ENCODE measurements at places on chromosomes 13 and 19.

GRCh38 chr13:38803531-38803930 is 116.7 kb downstream of the FREM2 start:
- no peak for DNase-seq

DNA sequence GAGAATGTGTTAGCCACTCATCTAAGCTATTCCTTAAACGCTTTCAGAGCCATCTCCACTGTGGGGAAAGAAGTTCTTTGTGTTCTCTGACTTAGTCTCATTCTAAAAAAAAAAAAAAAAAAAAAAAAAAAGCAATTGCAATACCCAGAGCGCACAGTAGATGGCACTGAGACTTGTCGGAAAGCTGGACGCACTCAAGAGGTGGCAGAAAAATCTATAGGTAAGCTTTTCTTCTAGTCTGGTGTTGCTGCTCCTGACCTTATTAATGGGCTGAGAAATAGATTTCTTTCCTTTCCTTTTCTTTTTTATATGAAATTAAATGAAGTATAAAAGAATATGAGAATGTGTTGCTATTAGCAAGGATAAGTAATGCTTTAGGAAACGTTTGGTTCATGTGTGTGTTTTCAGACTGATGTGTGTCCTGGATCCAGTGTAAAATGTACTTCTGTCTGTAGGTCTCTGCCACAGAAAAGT is 4.7 kb upstream of the GJB2 start:
- DNase-seq = peak; percentile 47

DNA sequence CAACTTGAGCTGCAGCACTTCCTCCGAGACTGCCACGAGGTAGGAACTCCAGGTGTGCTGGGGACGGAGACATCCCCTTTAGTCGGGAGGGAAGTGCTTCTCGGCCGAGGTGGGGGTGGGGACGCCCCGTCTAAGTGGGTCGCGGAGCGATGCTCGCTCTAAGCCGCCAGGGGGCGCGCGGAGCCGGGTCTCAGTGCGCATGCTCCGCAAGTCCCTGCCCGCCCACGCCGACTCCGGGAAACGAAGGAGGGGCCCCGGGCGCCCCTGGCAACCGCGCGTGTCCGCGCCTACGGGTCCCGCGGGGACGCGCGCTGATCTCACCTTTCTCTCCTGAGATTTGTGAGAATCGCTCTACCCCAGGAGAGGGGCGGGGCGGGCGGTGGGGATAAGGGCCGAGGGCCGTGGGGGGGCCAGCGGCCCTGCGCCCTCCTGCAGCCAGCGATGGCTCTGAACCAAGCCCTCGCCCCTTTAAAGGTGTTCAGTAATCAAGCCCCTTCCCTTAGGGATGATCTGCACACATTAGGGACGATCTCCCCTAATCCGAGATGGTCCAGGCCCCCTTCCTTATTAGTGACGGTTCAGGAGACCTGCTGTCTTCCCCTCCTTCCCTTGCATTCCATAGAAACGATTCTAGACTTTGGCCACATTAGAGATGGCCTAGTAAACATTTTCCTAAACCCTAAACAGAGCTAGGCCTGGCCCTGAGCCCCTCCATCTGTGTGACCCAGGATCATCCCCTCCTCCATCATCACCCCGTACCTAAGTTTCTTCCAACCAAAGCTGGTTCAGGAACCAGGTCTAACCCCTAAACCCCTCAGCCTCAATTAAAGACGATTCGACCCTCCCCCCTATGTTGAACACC is 47.3 kb upstream of the SHKBP1 start:
- peak; percentile 91 for DNase-seq

- no peak for DNase-seq
Measured at GRCh38 chr13:109738298-109738746, 48.1 kb downstream of the IRS2 start.

DNA sequence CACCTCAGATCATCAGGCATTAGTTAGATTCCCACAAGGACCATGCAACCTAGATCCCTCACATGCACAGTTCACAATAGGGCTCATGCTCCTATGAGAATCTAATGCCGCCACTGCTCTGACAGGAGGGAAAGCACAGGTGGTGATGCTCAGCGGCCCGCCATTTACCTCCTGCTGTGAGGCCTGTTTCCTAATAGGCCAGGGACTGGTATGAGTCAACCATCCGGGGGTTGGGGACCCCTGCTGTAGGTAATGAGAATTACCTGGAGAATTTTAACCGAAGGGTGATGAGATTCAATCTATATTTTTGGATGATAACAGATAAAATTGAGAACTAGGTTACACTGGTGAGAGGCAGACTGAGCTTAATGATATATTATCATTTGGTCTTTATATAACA is 101.4 kb downstream of the LACC1 start:
- no peak for DNase-seq

- DNase-seq = peak; percentile 96
Measured at GRCh38 chr19:45691516-45692186, at the start of gene SNRPD2. Gene SNRPD2 (minus strand): TSS chr19:45691953. CDS start chr19:45691888, 65 bp downstream.

- no peak for DNase-seq
Measured at GRCh38 chr13:105641121-105641520, 894.3 kb downstream of the EFNB2 start.

GRCh38 chr13:112057736-112058518 is 9.0 kb upstream of the SOX1 start:
- no peak for DNase-seq

- DNase-seq = no peak
Measured at GRCh38 chr13:69904784-69905183, 202.8 kb upstream of the ATXN8OS start.

DNA sequence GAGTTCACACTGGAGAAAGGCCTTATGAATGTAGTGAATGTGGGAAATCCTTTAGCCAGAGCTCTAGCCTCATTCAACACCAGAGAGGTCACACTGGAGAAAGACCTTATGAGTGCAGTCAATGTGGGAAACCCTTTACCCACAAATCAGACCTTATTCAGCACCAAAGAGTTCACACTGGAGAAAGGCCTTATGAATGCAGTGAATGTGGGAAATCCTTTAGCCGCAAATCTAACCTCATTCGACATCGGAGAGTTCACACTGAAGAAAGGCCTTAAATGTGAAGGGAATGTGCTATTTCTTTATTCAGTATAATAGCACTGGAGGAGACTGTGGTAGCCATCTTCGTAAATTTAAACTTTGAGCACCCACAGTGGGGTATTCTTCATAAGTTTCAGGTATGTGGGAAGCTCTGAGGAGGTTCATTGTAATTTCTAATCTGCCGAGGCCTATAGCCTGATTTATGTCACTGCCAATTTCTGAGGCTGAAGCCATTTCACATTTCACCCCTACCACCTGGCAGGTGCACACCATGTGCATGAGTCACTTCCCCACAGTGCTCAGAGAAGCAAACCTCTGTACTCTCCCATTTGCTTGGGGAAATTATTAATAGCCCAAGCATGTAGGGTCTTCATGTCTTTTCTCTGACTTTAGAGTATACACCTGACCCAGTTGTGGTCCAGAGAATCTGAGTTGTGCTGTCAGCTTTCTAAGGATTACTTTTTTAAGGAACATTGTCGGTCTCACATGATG is 6.4 kb downstream of the ZNF551 start:
- DNase-seq = no peak

GRCh38 chr19:18894254-18895037 is 1.5 kb downstream of the CERS1 start:
- DNase-seq = no peak

DNA sequence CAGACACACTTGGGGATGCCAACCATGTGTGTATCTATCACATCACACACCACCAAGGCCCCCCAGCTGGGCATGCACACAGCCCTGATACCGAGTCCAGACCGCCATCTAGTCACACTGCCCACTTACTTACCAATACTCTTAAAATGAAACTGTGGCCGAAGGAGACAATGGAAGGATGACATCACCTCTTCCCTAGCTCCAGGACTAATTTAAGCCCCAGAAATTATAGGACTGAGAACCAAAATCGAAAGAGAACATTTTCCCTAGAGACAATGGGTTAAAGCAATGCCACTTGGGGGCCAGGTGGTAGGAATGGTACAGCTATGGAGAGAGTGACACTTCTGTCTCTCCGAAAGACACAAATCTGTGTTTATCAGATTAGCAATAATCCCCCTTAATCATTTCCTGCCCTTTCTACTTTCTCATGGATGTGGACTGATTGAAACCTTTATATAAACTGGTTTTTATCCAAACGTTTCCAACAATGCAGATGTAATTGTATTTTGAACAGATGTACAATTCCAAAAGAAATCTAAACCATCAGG is 663 bp upstream of the GGACT start:
- no peak for DNase-seq

DNA sequence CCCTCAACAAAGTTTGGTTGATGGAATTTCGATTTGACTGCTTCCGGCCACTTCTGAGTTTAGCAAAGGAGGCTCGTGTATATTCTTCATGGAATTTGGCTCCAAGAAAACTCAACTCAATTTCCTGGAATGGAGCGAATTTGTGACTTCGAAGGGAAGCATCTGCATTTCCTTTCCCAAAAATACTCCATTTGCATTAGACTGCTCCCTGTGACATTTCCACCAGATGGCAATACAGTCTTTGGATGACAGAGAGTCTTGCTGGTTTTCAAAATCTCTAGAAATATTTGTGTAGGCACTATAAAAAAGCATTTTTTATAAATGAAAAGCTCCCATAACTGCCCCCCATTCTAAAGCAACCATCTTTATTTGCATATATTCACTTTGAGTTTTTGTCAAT is 4.1 kb downstream of the C1QTNF9 start:
- no peak for DNase-seq

Measured in hematopoietic multipotent progenitor cell treated with erythropoietin and hydrocortisone succinate and interleukin-3 and kit ligand, for 15 days (in vitro differentiated cells).